Right lobe of liver (tissue), 6 donors: ENCODE measurements at places on chromosomes 1 and 21. TPM values are rescaled to one million over a fixed set of nuclear protein-coding genes. Genes with fewer than 3 reads are reported as not detected.

TACSTD2 gene
- 3.3 TPM for total RNA-seq

VPS72 gene
- total RNA-seq = 19.2 TPM

SRGAP2C gene
- total RNA-seq = 6.5 TPM

UBXN10 gene
- total RNA-seq = 2.4 TPM

PHGDH gene
- 81.0 TPM for total RNA-seq

TENT5C gene
- total RNA-seq = 2.9 TPM

LCE2A gene
- total RNA-seq = not detected
